ENCODE measurements at places on chromosomes 16 and 17.

DNA sequence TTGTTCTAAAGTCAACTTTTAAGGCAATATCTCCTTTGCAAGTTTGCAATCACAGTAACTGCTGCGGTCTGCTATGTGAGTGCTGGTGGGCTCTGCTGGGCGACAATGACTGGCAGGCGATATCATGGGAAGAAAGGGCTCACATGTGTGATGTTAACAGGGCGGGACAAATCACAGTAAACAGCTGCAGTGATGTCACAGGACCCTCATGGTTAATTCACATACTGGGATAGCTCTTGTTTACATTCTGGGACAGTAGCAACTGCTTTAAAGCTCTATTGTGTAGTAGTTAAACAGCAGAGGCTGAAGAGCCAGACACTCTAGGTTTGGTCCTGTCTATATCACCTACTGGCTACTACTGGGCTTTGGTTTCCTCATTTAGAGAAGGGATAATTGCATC lies 257.2 kb upstream of the ASIC2 start:
- H3K4me3 ChIP-seq, result no peak overlapping the region
- no peaks in the 10 kb centered on the region for H3K4me1 ChIP-seq
- peaks cover 21% of the 10 kb centered on the region for H3K27me3 ChIP-seq

- H3K27ac ChIP-seq, result no peak overlapping the region
- H3K27me3 ChIP-seq, result no peaks in the 10 kb centered on the region
- no peak for DNase-seq
- H3K4me1 ChIP-seq, result peaks cover 12% of the 10 kb centered on the region
- no peaks in the 10 kb centered on the region for H3K36me3 ChIP-seq
- no peak overlapping the region for H3K4me3 ChIP-seq
Measured at GRCh38 chr17:40290629-40291280, 3.1 kb downstream of the CDC6 start.

DNA sequence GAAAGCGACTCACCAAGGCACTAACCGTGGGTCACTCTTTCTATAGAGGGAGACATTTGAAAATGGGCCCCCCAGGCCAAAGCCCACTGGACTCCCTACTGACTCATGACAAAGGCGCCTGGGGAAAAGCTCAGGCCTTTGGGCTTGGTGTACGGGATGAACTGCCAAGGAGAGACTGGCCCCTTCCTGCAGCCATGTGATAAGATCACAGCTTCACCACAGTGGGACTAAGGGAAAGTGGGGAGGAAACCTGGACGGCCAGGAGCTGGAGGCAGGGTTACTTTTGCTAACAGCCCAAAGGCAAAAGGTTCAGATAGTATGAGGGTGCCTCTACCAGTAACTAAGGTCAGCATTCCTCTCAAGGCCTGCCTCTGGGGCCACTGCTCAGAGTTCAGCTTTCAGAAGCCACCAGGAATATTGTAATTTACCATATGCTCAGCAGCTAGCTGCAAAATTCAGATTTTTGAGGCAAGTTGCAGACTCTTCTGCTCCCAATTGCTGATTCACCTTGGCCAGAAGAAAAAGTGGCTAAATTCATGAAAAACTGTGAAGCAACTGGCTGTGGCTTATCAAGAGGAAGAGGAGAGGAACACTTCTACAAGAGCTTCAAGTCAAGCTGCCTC lies 37.1 kb upstream of the SLC25A19 start:
- H3K27ac ChIP-seq, result peak overlapping the region; percentile 82
- peaks cover 70% of the 10 kb centered on the region for H3K4me1 ChIP-seq
- peaks cover 63% of the 10 kb centered on the region for H3K36me3 ChIP-seq
- no peaks in the 10 kb centered on the region for H3K27me3 ChIP-seq

DNA sequence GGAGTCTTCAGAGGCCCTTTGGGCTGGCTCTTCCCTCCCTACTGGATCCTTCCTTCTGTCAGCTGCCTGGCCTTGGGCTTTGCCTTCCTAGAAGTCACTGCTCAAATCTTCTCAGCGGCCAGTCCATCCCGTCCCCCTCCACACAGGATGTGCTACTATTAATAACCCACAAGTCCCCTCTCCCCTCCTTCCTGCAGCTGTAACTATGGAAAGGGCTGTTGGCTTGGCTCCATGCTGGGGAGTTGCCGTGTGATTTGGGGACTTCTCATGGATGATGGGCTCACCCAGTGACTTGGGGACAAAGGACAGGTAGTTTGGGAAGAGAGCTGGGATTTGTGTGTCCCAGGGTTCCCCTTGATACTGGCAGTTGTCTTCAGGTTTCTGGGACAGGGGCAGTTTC lies 19.4 kb downstream of the TMEM94 start:
- no peaks in the 10 kb centered on the region for H3K27me3 ChIP-seq
- H3K4me3 ChIP-seq, result no peak overlapping the region
- peaks cover 7% of the 10 kb centered on the region for H3K4me1 ChIP-seq
- H3K36me3 ChIP-seq, result peaks cover 13% of the 10 kb centered on the region
- DNase-seq, result no peak

GRCh38 chr17:42345396-42346073 lies 42.7 kb downstream of the STAT3 start:
- H3K4me3 ChIP-seq, result no peak overlapping the region
- H3K27ac ChIP-seq, result no peak overlapping the region
- H3K36me3 ChIP-seq, result peaks cover 79% of the 10 kb centered on the region
- peaks cover 19% of the 10 kb centered on the region for H3K4me1 ChIP-seq
- DNase-seq, result no peak
- no peaks in the 10 kb centered on the region for H3K27me3 ChIP-seq

GRCh38 chr17:49218941-49219913 lies 8.7 kb downstream of the ABI3 start:
- H3K27ac ChIP-seq, result peak overlapping the region; percentile 94
- H3K4me3 ChIP-seq, result peak overlapping the region; percentile 72
- H3K4me1 ChIP-seq, result peaks cover 38% of the 10 kb centered on the region
- H3K36me3 ChIP-seq, result peaks cover 34% of the 10 kb centered on the region
- DNase-seq, result peak; percentile 36
- no peaks in the 10 kb centered on the region for H3K27me3 ChIP-seq

- H3K27me3 ChIP-seq, result no peaks in the 10 kb centered on the region
- H3K36me3 ChIP-seq, result no peaks in the 10 kb centered on the region
- DNase-seq, result no peak
- H3K4me3 ChIP-seq, result no peak overlapping the region
- H3K27ac ChIP-seq, result no peak overlapping the region
- H3K4me1 ChIP-seq, result no peaks in the 10 kb centered on the region
Measured at GRCh38 chr16:52812678-52813556, 239.8 kb downstream of the CHD9NB start.

DNA sequence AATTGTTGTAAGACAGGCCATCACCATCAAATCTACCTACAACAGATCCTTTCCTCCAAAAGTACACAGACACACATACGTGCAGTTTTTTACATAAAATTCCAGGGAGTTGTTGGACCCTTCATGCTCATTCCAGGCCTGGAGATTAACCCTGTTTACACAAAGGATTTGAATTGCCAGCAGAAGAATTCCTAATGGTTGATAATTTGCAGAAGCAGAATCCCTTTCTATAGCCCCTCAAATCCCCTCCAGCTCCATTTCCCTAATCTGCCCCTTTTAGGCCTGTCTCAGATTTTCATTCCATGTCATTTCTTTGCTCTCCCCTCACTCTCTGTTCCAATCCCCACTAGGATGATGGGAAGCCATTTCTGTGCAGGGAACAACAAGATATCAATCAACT lies 102.9 kb upstream of the TOX3 start:
- H3K4me1 ChIP-seq, result no peaks in the 10 kb centered on the region
- peaks cover 2% of the 10 kb centered on the region for H3K27me3 ChIP-seq

- H3K27ac ChIP-seq, result no peak overlapping the region
- H3K27me3 ChIP-seq, result no peaks in the 10 kb centered on the region
- DNase-seq, result no peak
- peaks cover 8% of the 10 kb centered on the region for H3K4me1 ChIP-seq
Measured at GRCh38 chr17:43722870-43723665, 35.5 kb downstream of the SOST start.

DNA sequence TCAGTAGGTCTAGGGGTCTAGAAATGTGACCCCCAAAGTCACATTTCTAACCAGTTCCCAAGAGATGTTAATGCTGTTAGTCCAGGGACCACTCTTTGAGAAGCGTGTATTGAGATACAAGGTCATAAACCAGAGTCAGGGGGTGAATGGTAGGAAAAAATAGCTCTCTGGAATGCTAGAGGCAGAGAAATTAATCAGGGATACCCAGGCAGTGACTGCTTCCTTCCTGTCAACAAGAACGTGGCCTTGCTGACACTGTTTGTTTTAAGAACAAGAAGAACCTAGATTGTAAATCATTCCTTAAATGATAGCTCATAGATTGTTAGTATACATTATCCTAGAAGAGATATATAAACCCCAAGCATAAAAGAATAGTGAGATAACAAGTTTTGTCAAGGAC lies 43.8 kb downstream of the PITPNM3 start:
- no peak overlapping the region for H3K27ac ChIP-seq
- peaks cover 5% of the 10 kb centered on the region for H3K27me3 ChIP-seq
- no peak for DNase-seq
- no peaks in the 10 kb centered on the region for H3K4me1 ChIP-seq
- H3K36me3 ChIP-seq, result no peaks in the 10 kb centered on the region

Data from naive thymus-derived CD8-positive, alpha-beta T cell (primary cell).